ENCODE measurements at places on chromosomes 16 and 17.

DNA sequence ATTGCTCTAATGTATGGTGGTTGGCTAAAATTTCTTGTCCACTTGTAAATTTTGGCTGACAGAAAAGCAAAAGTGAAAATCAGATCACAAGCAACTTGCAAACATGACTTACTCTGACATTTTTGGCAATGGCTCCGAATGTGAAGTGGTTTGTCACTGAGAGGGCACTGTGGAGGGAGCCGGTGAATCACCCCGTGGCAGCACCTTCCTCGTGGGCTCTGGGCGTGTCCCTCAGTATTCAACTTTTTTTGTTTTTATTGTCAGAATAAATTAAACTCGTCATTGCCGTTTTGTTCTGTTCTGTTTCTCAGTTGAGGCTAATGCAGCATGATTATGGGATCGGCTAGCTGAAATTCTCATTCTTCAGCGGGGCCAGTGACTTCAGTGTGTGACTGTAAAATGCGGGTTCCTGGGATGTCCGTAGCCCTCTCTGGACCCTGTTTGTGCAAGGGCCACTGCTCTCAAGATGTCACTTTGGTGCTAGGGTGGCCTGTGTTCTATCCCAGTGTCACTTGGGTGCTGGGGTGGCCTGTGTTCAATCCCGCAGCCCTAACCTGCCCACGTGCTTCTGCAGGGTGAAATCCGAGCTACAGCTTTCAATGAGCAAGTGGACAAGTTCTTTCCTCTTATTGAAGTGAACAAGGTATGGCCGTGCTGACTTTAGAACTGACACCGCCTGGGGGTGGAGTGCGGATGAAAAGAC lies 48.8 kb downstream of the RPA1 start:
- no peak for DNase-seq

GRCh38 chr17:51016099-51016498 lies 104.6 kb downstream of the SPAG9 start:
- DNase-seq, result no peak

DNA sequence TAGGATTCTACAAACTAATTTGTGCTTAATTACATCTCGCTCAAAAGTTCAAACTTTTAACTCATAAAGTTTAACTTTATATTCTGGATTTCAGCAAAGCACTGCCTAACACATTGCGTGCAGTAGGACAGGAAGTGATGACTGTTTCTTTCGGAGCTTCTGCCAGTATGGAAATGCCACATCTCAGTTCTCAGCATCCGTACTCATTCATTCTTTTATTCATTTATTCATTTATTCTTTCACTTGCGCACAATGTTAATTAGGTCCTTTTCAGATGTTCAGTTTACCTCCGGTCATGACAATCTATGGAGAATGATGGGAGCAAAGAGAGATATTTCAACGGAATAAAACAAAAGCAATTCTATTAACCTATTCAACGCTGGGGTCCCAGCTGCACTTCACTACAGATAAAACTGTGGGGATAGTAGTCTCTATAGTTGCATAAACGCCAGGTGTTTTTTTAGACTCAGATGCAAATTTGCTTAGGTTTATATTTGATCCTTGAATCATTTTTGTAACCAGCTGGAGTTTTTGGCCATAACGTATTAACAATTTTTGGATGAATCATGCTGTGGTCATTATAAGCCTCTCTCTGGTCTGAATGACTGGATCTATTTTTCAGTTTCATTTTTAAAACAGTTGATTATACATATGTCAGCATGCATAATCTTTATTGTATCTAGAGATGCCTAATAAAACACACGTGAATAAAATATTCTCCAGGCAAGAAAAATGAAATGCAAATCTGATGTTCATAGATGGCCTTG lies 143.9 kb downstream of the KCNJ2 start:
- DNase-seq, result no peak

- DNase-seq, result peak; percentile 90
Observed at GRCh38 chr17:60142872-60143499, 6.8 kb upstream of the CA4 start.

DNA sequence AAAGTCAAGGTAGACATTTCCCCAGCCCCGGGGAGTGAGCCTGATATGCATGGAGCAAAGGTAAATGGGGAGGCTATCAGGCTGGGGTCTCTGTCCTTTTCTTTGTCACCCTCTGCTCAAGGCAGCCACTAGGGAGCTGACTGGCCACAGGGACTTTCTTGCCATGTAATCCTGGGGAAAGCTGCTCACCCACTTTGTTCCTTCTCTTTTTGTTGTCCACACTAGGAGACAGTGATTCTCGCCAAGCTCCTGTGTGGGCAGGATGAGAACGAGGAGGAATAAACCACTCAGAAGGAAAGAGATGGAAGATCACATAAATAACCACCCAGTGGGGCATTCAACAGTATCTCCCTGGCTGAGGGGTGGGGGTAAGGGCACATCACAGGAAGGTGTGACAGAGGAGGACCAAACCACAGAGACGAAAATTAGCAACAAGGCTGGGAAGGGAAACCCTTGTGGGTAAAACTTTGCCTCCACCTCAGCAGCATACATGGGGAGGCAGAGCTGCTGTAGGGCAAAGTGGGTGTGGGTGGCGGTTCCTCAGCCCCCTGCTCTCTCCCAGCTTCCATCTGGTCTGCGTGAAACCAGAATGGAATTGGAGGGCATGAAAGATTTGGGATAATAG lies 26.2 kb upstream of the CCL1 start:
- DNase-seq, result peak; percentile 45

DNA sequence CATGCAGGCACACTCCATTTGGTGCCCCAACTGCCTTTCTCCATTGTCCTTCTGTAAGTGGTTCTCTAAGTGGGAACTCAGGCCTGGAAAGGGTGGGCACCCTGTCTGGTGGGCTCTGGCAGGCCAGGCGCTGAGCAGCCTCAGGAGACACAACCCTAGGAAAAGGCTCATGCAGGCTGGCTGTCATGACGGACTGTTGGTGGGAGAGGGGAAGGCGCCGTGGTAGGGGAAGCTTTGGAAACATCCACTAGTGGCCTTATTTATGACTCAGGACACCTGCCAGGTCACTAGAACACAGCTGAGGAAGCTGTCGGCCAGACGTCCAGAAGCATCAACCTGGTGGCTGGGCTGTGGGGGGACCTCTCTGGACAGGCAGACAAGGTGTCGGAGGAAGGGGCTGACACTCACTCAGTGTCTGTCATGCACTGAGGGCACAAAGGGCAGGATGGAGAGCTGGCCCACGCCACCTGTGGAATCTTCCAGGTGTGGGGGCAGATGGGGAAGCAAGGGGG lies 216.0 kb downstream of the SEC14L1 start:
- no peak for DNase-seq

DNA sequence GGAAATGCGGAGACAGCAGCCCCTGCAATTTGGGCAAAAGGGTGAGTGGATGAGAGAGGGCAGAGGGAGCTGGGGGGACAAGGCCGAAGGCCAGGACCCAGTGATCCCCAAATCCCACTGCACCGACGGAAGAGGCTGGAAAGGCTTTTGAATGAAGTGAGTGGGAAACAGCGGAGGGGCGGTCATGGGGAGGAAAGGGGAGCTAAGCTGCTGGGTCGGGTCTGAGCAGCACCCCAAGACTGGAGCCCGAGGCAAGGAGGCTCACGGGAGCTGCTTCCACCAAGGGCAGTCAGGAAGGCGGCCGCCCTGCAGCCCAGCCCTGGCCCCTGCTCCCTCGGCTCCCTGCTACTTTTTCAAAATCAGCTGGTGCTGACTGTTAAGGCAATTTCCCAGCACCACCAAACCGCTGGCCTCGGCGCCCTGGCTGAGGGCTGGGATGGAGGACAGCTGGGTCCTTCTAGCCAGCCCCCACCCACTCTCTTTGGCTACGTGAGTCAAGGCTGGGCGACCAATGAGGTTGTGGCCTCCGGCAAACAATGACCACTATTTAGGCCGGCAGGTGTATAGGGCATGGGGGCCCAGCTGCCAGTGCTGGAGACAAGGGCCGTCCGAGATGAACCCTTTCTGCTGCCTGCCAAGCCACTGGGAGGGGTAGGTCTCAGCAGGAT lies 507 bp downstream of the SERPINF1 start:
- no peak for DNase-seq

DNA sequence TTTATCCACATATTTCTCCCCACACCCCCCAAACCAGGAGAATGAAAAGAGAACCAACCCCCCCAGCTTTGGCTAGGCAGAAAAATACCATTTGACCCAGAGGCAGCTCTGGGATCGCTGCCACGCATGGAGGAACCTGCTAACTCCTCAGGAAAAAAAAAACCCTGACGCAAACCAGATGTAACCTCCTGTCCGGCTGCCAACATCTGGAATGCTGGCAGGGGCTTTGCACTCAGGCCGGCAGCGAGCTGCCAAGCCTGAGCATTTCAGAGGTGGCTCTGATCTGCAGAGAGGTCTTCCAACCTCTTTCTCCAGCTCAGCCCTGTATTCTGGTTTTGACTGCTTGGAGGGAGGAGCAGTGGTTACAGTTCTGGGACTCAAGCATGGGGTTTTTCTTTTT lies 8.2 kb downstream of the IGFBP4 start:
- DNase-seq, result no peak

DNA sequence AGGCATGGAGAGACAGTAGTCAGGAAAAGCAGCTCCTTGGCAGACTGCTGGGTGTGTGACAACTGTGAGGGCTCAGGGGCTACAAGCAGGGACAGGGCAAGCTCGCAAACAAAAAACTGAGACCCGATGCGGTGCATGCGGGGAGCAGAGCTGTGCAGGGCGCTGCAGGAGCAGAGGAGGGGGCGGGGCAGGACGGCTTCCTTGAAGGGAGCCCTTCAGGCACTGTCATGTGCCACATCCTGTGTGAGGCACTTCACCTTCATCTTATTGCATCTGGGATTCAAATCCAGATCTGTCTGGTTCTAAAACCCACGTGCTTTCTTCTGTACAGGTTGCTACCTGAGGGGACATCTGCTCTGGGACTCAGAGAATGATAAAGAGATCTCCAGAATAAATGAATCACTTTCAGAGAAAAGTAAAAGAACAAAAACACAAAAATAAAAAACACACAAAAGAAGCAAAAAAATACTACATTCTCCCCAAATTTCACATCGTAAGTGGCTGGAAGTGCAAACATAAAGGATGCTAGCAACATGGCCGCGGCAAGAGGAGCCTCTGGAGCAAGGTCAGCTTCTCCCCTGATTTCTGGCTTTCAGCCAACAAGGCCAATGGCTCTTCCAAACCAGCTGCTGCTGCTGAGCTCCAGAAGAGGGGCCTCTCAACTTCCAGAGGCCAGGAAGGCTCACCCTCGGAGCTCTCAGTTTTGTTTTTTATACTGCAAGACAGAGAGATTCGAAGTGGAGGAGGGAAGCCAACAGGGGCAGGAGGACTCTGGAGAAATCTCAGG lies 14.2 kb downstream of the LYRM9 start:
- DNase-seq, result peak; percentile 82

DNA sequence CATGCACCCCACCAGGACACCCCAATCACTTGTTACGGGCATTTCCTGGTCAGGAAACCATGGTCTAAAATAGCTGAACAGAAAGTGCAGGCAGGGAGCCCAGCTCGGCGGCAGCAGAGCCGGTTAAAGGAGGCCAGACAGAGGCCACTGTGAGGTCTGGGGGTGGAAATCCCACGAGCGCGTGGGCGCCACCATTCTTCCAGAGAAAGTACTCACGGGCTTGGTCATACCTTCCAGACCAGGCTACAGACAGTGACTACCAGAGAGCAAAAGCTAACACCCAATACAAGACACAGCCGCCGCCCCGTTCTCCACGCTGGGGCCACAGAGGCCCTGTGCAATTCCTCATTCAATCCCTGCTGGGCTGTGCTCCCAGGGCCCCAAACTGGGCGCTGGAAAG lies 11.9 kb downstream of the CEP131 start:
- DNase-seq, result no peak

DNA sequence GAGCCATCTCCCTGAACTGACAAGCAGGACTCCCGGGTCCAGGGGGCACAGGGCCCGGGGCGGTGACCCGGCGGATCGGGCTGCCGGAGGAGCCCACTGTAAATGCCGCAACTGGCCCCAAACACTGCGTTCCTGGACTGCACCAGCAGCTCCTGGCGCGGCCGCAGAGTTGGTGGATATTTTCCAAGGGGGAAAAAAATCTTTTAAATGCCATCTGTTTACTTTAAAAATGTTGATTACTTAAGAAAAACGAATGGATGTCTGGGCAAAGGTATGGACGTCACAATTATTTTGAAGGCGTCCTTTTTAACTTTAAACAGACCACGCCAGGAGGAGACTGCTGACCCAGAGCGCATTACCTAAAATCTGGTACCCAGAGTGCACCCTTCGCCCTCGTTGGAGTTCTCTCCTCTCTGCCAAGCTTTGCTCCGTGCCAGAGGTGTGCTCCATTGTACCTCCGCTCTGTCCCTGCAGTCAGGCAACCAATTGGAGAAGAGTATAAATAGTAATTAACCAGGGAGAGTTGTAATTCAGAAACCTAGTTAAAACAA lies 3.4 kb downstream of the HS3ST3B1 start:
- DNase-seq, result no peak

GRCh38 chr17:38848557-38848891 lies 5.0 kb downstream of the RPL23 start:
- DNase-seq, result no peak

DNA sequence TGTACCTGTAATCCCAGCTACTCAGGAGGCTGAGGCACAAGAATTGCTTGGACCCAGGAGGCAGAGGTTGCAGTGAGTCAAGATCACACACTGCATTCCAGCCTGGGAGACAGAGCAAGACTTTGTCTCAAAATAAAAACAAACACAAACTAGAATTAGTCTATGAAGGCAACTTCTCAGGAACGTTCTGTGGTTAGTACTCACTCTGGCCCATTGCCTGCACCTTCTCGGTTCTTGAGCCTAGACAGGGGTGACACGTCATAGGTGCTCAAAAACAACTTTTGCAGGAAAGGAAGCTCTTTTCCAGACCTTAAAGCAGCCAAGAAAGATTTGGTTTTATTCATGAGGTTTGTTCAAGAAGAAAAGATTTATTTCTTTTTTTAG lies 22.3 kb upstream of the CNOT1 start:
- no peak for DNase-seq

- peak; percentile 62 for DNase-seq
Observed at GRCh38 chr17:67689534-67690177, 28.1 kb upstream of the NOL11 start.

DNA sequence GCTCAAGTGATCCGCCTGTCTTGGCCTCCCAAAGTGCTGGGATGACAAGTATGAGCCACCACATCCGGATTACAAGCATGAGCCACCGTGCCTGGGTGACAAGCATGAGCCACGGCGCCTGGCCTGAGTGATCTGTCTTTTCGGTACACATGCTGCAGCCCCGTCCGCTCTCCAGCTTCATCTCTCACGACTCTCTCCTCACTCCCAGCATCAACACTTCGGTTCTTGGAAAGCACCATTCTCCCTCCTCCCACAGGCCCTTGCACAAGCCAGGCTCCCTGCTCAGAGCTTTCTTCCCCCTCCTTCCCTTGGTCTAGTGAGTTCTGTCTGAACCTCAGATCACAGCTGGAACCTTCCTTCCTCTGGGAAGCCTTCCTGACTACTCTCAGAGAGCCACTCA lies 6.5 kb upstream of the NCBP3 start:
- DNase-seq, result no peak

DNA sequence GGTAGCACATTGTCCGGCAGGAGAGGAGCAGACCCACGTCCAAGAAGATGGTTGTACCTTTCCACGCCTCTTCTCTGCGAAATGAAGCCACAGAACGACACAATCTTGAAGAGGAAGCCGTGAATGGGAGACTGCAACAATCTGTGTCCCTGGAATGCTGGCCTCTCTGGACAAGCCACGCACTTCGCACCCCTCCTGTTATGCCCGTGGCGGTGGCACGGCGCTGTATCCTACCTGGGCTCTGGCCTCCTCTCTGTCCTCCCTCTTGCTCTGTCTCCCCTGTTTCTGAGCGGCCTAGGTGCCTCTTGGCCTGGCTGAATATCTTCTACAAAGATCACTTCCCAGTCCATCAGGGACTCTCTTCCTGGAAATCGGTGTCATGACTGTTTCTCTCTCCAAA lies 717.8 kb downstream of the KCNJ18 start:
- no peak for DNase-seq

Data from activated naive CD4-positive, alpha-beta T cell treated with anti-CD3 and anti-CD28 coated beads, Interleukin-2, amount 10 ng/mL, durations not matched to agents 7 days and 5 days (primary cell).